CD4-positive, alpha-beta T cell treated with Interleukin-4 for 4 hours (primary cell): ENCODE measurements at places on chromosomes 7 and 10.

- DNase-seq = no peak
Observed at GRCh38 chr7:5598261-5598761, 174.7 kb upstream of the TNRC18 start.

DNA sequence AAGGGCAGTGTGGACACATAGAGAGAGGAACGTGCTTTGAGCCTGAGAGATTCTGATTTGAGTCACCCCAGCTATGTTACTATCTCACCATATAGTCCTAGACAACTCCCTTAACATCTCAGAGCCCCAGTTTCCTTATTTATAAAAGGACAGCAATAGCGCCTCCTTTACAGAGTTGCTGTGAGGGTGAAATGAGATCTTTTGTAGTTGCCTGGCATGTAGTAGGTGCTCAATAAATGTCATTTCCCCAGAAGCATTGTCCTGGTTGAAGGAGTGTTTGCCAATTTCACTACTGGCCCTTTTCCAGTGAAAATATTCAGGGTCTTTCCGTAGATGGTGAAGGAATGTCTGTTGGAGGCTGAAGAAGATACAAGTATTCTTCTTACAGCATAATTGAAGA lies 51.3 kb upstream of the FAM180A start:
- DNase-seq = no peak

GRCh38 chr10:93999401-93999851 lies 5.7 kb downstream of the PLCE1 start:
- DNase-seq = no peak

- no peak for DNase-seq
Observed at GRCh38 chr7:69246758-69247157, 351.5 kb upstream of the AUTS2 start.

DNA sequence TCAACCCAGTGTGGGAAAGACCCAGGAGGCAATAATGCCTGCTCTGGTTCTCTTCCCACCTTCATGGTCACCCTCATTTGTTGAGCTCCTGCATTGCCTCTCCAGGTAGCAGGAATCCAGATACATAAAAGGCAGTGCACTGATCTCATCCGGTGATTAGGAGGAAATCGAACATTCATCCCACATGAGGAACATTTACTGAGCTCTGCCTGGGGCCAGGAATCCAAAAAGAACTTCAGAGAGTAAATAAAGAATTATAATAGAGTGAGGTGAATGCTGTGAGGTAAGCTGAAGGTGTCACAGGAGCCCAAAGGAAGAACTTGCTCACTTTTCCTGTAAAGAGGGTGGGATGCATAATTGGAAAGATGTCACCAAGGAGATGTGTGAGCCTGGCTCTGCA lies 121.2 kb downstream of the RALA start:
- DNase-seq = no peak

DNA sequence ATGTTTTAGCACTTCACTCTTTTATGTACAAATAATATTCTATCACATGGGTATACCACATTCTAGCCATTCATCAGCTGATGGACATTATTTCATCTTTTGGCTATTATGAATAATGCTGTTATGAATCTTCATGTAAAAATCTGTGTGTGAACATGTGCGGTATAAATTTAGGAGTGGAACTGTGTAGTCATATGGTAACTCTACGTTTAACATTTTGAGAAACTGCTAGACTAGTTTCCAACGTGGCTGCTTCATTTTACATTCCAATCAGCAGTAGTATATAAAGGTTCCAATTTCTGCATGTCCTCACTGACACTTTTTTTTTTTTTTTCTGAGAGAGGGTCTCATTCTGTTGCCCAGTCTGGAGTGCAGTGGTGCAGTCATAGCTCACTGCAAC lies 8.3 kb downstream of the RAMP3 start:
- DNase-seq = no peak

DNA sequence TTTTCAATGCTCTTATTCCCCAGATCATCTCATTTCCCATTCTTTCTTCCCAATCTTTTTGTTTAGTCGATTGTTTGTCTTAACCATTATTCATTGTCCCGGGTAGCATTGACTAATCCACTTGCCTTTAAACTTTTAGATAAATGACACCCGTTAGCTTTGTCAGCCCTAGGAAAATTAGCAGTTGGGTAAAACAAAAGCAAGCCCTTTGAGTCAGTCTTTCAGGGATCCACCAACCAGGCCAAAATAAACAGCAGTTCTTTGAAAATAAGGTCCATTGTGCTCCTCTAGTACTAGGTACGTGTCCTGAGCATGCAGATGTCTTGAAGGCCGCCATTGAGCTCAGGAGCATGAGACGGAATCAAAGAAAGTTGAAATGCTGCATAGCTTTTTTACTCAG lies 369.7 kb upstream of the MYO3A start:
- DNase-seq = no peak

DNA sequence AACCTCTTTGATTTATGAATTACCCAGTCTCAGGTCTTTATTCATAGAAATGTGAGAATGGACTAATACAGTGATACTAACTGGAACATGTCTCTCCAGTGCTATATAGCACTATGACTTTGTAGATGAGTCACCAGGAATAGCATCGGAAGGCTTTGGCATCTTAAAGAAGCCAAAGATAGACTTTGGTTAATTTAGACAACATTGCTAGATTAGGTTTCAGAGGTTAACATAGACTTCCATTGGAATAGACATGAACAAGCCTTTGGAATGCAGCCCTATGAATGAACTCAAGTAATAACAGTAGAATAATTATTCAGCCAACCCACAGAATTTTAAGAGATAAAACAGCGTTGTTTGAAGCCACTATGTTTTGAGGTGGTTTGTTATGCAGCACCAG lies 169.2 kb downstream of the HGF start:
- DNase-seq = no peak
